ENCODE measurements at places on chromosomes 2 and 18.

GRCh38 chr2:71780162-71780561 lies 326.8 kb downstream of the DYSF start:
- DNase-seq = no peak

GRCh38 chr18:76679259-76679658 lies 143.1 kb upstream of the ZNF236 start:
- no peak for DNase-seq

- DNase-seq = no peak
Measured at GRCh38 chr2:71777946-71778345, 324.6 kb downstream of the DYSF start.

DNA sequence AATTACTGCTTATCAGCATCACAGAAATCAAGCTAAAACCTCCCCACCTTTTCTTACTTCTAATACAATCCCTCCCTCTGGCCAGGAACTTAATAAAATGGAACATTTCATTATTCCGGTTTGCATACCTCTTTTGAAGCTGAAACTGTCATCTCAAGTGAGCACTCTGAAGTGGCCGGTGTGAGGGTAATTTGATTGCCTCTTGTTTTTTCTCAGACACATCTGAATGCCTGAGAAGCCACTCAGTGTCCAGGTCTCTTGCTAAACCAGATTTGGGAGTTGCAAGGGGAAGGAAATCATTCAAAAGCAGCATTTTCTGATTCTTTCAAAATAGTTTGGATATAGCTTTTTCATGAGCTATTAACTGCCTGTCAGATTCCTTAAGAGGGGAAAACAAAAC lies 190.3 kb downstream of the C1D start:
- DNase-seq = no peak

- DNase-seq = no peak
Measured at GRCh38 chr2:238710787-238711186, 137.1 kb upstream of the TWIST2 start.

DNA sequence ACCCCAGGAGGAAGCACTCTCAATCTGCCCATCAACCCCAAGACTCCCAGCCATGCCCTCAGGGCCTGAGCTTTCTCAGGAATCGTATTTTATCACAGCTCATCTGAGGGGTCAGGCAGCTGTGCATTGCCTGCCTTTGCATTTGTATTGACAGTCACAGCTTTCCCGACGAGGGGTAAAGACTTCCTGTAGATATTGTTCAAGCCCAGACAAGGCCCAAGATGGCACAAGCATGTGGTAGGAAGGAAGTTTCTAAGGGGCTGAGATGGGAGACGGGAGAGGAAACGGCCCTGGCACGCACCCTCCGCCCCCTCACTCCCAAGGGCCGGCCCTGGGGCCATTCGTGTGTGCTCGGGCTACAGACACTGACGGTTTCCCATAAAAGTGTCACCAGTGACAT lies 34.2 kb upstream of the PRLH start:
- no peak for DNase-seq

- DNase-seq = peak; percentile 45
Measured at GRCh38 chr18:50879302-50880118, 592 bp downstream of the ME2 start.

All from AG08395 (cell line).